ENCODE measurements at places on chromosomes 12 and 14. TPM values are rescaled to one million over a fixed set of nuclear protein-coding genes. Genes with fewer than 3 reads are reported as not detected.

- no peak for DNase-seq
These were observed 5.0 kb upstream of the SLC6A12 start for GRCh38 chr12:218728-219590.

DNA sequence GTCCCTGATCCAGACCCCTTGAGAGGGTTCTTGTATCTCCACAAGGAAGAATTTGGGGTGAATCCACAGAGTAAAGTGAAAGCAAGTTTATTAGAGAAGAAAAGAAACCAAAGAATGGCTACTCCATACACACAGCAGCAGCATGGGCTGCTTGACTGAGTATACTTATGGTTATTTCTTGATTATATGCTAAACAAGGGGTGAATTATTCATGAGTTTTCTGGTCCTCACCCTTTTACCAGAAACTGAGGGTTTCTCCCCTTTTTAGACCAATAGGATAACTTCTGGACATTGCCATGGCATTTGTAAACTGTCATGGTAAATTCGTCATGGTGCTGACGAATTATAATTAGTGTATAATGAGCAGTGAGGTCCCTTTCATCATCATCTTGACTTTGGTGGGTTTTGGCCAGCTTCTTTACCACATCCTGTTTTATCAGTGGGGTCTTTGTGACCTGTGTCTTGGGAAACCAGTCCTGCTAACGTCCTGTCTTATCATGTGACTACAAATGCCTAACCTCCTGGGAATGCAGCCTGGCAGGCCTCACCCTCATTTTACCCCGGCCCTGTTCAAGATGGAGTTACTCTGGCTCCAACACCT is 121.9 kb downstream of the SPTSSA start:
- no peak for DNase-seq

Gene IL31
- total RNA-seq = not detected

Gene GCH1
- total RNA-seq = 56.8 TPM

Gene ZFHX2
- 0.36 TPM for total RNA-seq

All from activated naive CD4-positive, alpha-beta T cell treated with anti-CD3 and anti-CD28 coated beads for 36 hours (primary cell).